ENCODE measurements at places on chromosomes 6 and 20.
A peak's percentile ranks its signal among the peaks of the same experiment; 100 is the strongest.

DNA sequence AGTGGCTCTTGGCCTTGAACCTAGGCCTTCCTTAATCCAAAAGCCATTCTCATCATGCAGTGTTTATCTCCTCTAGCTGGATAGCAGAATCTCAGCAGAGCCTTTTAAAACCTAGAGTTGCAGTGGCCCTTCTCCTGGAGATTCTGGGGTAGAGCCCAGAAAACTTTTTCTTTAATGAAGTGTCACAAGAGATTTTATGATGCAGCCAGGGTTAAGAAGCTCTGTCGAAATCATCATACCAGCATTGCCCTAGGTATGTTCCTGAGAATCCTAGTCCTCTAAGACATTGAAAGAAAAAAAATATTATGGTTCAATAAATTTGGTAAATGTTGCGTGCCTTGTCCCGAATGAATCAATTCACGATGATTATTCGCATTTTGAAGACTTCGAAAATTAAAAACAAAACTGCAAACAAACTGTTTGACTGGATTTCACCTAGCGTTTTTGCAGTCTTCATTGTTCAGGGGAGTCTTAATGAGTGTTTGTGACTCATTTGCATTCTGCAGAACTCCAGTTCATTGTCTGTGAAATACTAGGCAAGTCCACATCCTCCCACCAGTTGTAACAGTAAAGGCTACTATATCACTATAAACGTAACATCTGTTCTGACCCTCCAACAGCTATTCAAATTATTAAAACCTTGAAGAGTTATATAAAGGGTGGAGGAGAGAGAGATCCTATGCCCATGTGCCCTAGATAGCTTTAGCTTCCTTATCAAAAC is 198.6 kb downstream of the UST start:
- DNase-seq = no peak

GRCh38 chr6:95185874-95186273 is 391.5 kb upstream of the MANEA start:
- no peak for DNase-seq

DNA sequence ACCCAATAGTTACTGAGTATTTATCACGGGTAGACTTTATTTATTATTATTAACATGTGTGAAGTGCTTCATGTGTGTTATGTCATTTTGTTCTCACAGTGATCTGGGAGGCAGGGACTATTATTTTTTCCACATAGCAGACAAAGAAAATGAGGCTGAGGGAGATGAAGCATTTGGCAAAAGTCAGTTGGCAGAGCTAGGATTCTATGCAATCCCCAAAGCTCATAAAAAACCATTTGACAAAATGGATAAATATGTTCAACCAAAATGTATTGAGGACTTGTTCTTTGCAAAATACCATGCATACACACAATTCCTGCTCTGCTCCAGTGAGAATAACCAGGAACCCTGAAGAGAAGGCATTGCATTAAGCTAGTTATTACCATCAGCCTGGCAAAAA is 184.4 kb downstream of the HS3ST5 start:
- DNase-seq = no peak

GRCh38 chr6:106609699-106610098 is 19.6 kb downstream of the RTN4IP1 start:
- peak; percentile 11 for DNase-seq

GRCh38 chr6:41715795-41716515 is 19.5 kb downstream of the TFEB start:
- peak; percentile 31 for DNase-seq

GRCh38 chr6:144179237-144179636 is 28.9 kb downstream of the STX11 start:
- no peak for DNase-seq

GRCh38 chr6:117938311-117938995 is 31.4 kb downstream of the SLC35F1 start:
- DNase-seq = no peak
